ENCODE measurements at places on chromosomes 4 and X. TPM values are rescaled to one million over a fixed set of nuclear protein-coding genes. Genes with fewer than 3 reads are reported as not detected.

GRCh38 chr4:184479516-184479950, 5.2 kb upstream of the IRF2 start:
- H3K27me3 ChIP-seq = no peaks in the 10 kb centered on the region
- H3K36me3 ChIP-seq = no peaks in the 10 kb centered on the region
- H3K4me1 ChIP-seq = peaks cover 39% of the 10 kb centered on the region
- DNase-seq = no peak

DNA sequence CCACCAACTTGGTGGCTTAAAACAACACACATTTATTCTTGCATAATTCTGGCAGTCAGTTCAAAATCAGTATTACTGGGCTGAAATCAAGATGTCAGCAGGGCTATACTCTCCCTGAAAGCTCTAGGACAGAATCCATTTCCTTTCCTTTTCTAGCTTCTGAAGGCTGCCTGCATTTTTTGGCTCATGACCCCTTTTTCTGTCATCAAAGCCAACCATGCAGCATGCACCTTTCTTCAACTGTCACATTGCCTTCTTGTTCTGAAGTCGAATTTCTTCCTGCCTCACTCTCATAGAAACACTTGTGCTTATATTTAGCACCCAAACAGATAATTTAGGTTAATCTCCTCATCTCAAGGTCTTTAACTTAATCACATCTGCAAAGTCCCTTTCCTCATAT, 79.8 kb upstream of the PPP1R2C start:
- no peaks in the 10 kb centered on the region for H3K36me3 ChIP-seq
- no peak for DNase-seq
- H3K4me1 ChIP-seq = no peaks in the 10 kb centered on the region
- H3K27me3 ChIP-seq = no peaks in the 10 kb centered on the region

DNA sequence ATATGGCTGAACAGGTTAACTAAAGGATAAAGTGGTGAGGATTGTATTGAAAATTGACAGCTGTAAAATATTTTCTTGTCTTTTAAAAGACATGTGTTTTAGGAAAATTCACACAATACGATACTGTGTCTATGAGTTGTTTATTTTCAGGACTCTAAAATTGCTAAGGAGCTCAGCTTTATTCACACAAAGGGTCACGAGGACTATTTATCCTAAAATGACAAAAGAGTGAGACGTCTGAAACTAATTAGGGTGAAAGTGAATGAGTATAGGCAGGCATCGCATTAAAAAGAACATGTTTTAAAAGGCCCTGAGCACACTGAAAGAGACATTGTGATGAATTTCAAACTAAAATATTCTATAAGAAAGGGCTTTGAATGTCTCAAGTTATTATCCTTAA, 304.7 kb downstream of the SH2D1A start:
- no peak overlapping the region for H3K4me3 ChIP-seq
- H3K4me1 ChIP-seq = no peaks in the 10 kb centered on the region
- DNase-seq = no peak
- H3K36me3 ChIP-seq = no peaks in the 10 kb centered on the region

DNA sequence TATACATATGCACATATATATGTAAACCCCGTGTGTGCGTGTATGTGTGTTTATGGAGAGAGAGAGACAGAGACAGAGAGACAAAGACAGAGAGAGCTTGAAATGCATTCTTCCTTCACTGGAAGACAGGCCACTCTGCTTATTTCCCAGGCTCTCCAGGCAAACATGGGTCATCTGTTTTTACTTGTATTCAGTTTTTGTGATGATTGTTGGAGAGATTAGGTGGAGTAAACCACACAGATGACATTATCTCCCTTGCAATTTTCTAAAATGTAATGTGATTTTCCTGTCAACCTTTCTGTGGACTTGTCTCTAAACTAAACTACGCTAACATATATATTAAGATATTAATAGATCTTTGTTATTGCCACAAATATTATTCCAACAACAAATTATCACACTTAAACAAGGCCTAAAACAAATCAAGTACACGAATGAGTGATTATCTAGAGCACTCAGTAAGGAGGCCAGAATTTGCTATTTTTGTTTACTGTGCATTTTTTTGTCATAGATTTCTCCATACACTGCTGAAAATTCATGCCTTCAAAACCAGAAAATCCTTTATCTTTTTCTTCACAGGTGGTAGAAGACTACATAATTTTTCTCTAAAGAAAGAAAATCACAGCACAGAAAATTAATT, 251.8 kb upstream of the SLIT2 start:
- no peak for DNase-seq
- H3K4me1 ChIP-seq = no peaks in the 10 kb centered on the region
- no peak overlapping the region for H3K27ac ChIP-seq
- H3K4me3 ChIP-seq = no peak overlapping the region
- H3K36me3 ChIP-seq = no peaks in the 10 kb centered on the region

- H3K4me3 ChIP-seq = no peak overlapping the region
- peaks cover 2% of the 10 kb centered on the region for H3K27me3 ChIP-seq
- no peak overlapping the region for H3K27ac ChIP-seq
- no peaks in the 10 kb centered on the region for H3K36me3 ChIP-seq
- no peaks in the 10 kb centered on the region for H3K4me1 ChIP-seq
- DNase-seq = no peak
These were observed 161.0 kb upstream of the RAPGEF2 start for GRCh38 chr4:158941895-158942294.

GRCh38 chrX:134793978-134794377, 135.7 kb upstream of the PLAC1 start:
- peaks cover 18% of the 10 kb centered on the region for H3K4me1 ChIP-seq
- no peak overlapping the region for H3K4me3 ChIP-seq
- DNase-seq = no peak
- peaks cover 2% of the 10 kb centered on the region for H3K36me3 ChIP-seq

GRCh38 chrX:42616981-42617380, 161.0 kb downstream of the PPP1R2C start:
- H3K27ac ChIP-seq = no peak overlapping the region
- DNase-seq = no peak
- no peaks in the 10 kb centered on the region for H3K36me3 ChIP-seq
- H3K4me3 ChIP-seq = no peak overlapping the region
- no peaks in the 10 kb centered on the region for H3K27me3 ChIP-seq
- peaks cover 8% of the 10 kb centered on the region for H3K4me1 ChIP-seq

The ZNF185 gene
- 2.7 TPM for polyA plus RNA-seq

GRCh38 chr4:185734930-185735329, 77.1 kb downstream of the SORBS2 start:
- no peaks in the 10 kb centered on the region for H3K36me3 ChIP-seq
- DNase-seq = no peak
- H3K4me1 ChIP-seq = no peaks in the 10 kb centered on the region

- no peak overlapping the region for H3K27ac ChIP-seq
- H3K4me1 ChIP-seq = no peaks in the 10 kb centered on the region
- H3K4me3 ChIP-seq = no peak overlapping the region
- no peak for DNase-seq
These were observed 243.3 kb downstream of the SLC7A11 start for GRCh38 chr4:137998666-137999429.

Data from CD4-positive, alpha-beta memory T cell (primary cell).